ENCODE measurements at places on chromosomes 6 and 20.
A peak's percentile ranks its signal among the peaks of the same experiment; 100 is the strongest.

GRCh38 chr6:119303164-119303887 is 46.2 kb downstream of the MAN1A1 start:
- DNase-seq = no peak

- peak; percentile 57 for DNase-seq
Observed at GRCh38 chr20:37534401-37535157, 6.9 kb upstream of the BLCAP start.

DNA sequence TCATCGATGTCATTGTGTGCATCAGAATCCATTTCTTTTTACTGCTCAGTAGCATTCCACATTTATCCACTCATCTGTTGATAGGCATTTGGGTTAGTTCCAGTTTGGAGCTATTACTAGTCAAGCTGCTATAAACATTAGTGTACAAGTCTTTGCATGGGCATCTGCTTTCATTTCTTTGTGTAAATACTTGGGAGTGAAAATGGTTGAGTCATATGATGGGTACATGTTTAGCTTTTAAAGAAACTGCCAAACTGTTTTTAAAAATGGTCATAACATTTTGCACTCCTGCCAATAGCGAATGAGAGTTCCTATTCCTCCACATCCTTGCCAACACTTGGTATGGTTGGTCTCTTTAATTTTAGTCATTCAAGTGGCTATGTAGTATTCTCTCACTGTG is 21.2 kb upstream of the SLC22A2 start:
- DNase-seq = no peak

GRCh38 chr20:329851-330232 is 4.5 kb downstream of the SOX12 start:
- no peak for DNase-seq
